Endothelial cell of umbilical vein (primary cell): ENCODE measurements at places on chromosomes 1 and 21.

GRCh38 chr1:115865704-115866380 is 24.9 kb upstream of the NHLH2 start:
- DNase-seq = no peak

DNA sequence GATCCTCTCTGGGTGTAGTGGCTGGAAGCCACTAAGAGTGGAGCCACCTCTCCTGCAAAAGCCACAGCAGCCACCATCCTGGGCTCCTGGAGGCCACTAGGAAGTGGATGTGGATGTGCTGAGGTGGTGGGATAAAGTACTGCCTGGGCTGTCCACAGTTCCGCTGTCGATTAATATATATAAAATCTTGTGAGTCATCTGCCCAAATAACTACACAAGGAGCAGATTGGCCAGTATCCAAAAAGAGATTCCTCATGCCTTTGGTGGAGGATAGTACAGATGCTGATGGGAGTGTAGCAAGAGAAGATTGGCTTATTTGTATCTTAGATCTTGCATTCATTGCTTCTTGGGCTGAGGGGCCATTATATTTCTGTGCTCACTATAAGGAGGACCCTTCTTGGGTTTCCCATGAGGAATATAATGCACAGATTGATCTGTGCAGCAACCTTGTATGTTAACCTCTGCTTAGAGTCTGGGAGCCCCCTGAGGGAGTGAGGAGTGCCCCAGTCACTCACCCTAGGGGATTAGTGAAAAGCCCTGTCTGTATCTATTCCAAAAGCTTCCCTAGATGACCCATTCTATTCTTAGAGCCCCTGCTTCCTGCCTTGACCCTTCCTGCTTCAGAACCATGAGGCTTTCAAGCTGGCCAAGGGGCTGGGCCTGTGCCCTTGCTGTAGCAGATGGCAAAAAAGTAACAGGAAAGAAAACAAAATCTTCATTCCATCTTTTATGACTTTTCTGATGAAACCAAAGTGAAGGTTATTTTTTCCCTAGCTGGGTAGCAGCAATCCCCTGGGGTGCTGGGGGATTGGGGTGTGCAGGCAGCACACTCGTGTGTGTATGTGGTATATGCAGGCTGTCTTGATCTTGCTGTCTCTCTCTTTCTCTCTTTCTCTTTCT is 31.7 kb downstream of the RCSD1 start:
- peak; percentile 22 for DNase-seq

- no peak for DNase-seq
Measured at GRCh38 chr1:65221638-65222339, 73.8 kb downstream of the AK4 start.

DNA sequence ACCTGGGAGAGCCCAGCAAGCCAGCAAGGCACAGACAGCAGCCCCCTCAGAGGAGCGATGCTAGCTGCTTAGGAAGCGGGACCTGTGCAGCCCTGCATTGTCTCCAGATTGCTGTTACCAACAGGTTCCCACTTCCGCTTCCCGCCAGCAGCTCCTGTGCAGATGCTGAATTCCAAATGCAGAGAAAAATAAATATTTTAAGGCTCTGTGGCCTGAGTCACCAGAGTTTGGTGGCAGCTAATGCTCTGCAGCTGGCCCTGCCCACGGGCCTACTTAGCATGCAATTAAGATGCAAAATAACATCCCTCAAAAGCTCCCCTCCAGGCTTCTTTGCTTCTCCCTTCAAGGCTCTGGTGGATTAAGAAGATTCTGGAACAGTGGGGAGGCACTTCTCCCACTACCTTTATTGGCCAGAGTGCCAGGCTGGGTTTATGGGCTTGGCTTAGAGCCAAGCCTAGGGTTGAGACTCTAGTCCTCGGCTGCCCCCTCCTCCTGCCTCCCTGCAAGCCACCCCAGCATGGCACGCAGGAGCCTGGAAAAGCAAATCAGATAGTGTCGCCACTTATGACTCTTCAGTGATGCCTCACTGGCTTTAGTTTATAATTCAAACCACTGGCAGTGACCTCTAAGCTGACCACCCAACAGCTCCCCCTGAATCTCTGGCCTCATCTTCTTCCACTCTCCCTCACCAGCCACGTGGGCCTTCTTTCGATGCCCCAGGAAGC is 207.1 kb upstream of the ZC3H12A start:
- no peak for DNase-seq

DNA sequence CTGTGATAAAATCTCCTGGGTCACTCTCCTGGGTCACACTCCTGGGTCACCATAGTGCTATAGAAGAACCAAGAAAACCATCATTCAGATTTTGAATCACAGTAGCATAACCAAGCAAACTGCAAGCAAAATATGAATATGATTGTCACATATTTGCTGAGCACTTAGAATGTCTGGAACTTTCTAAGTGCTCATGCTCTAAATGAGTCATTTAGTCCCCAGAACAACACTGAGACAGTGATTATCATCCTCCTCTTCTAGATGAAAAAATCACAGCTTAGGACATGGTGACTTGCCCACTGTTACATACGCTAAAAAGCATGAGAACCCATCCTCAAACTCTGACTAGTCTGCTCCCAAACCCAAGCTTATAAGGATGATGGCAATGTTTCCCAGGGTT is 39.5 kb upstream of the DDAH1 start:
- DNase-seq = no peak

GRCh38 chr1:183480971-183481441 is 8.7 kb downstream of the SMG7 start:
- DNase-seq = peak; percentile 51

DNA sequence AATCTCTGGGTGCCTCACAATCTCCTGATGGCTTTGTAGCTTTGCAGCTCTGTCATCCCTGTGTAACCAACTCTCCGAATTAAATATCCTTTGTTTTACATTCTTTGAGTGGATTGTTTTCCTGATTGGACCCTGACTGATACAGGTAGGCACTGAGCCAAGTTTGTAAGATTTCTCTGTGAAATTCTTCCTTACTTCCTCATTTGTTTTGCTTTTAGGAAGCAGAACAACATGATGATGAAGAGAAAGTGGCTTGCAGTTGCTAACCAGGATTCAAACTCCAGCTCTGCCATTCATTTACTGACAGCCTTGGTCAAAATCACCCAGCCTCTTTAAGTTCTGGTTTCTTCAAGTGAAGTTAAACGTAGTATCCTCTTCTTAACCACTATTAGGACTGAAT is 452.3 kb downstream of the OMA1 start:
- DNase-seq = no peak

DNA sequence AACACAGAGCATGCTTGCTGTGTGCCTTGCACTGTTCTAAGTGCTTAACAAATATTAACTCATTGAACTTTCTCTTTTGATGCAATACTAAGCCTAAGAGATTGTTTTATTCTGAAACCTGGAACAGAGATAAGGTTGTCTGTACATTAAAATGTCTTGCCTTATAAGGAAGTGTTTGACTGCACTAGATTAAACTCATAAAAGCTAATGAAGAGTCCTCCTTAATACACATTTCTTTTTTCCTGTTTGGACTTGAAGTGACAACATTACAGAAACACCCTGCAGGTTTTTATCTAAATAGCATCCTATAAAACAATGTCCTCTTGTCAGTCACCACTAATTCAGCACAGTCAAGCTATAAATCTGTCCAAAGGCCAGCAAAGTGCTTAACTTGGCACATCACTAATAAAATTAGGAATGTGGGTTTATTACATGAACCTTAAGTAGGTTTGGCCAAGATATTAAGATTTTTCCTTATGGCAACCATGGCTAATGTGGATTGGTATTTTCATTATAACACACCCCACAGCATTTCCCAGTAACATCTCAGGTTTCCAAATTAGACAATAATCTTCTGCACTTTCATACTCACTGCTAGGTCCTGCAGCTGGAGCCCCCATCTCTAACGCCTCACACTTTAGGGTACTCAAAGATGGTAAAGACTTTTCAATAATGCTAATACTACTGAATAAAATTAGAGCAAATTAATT is 389.7 kb downstream of the LMO4 start:
- DNase-seq = no peak

DNA sequence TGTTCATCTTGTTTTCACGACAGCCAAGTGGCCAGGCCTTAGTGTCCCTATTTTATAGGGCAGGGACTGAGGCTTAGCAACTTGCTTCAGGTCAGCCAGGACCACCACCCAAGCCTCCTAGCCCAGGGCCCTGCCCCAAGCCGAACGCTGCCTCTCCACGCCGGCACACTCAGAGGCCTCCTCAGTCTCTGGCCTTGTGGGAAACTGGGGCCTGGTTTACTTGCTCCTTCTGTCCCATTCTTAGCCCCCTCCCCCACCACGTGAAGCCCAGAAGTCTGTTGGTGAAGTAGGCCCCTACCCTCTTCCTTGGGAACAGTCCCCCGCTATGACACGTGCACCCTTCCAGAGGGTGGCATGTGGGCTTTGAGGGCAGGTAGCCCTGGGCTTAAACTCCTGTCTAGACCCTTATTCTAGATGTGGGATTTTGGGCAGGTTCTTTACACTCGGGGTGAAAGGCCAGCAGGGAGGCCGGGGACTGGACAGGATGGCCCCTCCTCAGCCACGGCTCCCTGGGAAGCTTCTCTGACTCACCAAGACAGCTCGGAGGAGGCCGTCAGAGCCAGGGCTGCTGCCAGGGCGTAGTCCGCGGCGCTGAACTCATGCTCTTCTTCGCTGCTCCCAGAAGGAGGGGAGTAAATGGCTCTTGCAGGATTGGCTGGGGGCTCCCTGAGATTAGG is 4.3 kb downstream of the MYOM3 start:
- DNase-seq = peak; percentile 24

- peak; percentile 31 for DNase-seq
Measured at GRCh38 chr1:236733653-236734052, 47.4 kb downstream of the ACTN2 start.

- DNase-seq = no peak
Measured at GRCh38 chr1:154219541-154219940, 1.2 kb upstream of the UBAP2L start.

DNA sequence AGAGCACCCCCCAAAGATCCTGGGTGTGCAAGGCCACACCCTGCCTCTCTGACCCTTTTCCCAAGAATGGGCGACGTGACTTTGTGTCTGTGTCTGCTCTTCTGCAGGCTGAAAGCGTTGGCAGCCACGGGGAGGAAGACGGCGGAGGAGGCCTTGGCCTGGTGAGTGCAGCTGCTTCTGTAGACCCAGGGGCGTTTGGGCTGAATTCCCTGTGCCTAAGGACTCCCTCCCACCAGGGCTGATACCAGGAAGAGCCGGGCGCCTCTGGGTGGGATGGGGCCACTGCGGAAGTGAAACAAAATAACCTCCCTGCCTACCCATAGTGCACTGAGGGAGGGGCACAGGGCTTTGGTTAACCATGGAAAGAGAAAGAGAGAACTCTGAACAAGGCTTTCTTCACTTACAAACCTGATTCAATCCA is 2.5 kb downstream of the UBASH3A start:
- DNase-seq = no peak

- no peak for DNase-seq
Measured at GRCh38 chr1:186875896-186876835, 47.4 kb downstream of the PLA2G4A start.

DNA sequence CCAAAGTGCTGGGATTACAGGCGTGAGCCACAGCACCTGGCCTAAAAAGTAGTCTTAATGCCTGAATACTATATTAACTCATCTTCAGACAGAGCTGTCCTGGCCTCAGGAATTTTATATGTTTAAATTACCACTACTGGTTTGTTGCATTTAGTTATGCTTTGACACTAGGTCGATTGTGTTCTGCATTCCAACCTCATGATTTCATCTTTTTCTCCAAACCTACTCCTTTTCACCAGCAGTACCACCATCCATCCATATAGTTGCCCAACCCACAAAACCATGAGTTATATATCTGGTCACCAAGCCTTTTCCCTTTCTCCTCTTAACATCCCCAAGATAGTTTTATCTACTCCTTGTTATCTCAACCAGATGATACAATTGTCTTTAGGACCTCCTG is 22.6 kb downstream of the FMO5 start:
- DNase-seq = no peak

- DNase-seq = no peak
Measured at GRCh38 chr1:176696109-176696508, 233.1 kb downstream of the PAPPA2 start.

DNA sequence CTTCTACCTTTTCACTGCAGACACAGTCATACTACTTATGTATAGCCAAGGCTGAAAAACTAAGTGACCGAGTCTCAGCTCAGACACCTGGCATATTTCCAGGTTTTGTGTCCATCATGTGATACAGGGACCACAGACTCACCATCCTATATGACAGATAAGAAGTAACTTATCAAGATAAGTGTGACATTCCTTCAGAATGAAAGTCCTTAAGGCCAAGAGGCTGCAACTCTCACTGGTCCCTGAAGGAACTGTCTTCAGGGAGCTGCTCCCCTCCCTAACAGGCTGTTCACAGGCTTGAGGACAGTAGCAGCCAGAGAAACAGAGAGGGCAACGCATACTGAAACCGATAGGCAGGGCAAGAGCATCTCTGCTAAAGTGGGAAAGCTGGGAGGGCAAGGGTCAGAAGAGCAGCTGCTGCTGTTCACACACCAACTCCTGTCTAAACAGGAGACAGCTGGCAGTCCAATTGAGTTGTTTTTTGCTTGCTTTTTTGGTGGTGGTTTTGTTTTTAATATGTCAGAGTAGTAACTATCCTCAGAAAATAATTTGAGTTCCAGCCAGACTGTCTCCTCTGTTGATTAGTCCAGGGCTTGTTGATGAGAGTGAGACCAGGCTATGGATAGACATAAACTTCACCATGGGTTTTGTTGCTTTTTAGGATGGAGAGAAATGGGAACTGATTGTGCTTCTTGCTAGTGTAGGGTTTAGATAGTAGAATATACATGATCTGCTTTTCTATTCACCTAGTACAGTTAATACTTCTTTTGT is 67.7 kb downstream of the MACF1 start:
- DNase-seq = peak; percentile 83

GRCh38 chr1:157856538-157856937 is 14.9 kb upstream of the CD5L start:
- DNase-seq = no peak

DNA sequence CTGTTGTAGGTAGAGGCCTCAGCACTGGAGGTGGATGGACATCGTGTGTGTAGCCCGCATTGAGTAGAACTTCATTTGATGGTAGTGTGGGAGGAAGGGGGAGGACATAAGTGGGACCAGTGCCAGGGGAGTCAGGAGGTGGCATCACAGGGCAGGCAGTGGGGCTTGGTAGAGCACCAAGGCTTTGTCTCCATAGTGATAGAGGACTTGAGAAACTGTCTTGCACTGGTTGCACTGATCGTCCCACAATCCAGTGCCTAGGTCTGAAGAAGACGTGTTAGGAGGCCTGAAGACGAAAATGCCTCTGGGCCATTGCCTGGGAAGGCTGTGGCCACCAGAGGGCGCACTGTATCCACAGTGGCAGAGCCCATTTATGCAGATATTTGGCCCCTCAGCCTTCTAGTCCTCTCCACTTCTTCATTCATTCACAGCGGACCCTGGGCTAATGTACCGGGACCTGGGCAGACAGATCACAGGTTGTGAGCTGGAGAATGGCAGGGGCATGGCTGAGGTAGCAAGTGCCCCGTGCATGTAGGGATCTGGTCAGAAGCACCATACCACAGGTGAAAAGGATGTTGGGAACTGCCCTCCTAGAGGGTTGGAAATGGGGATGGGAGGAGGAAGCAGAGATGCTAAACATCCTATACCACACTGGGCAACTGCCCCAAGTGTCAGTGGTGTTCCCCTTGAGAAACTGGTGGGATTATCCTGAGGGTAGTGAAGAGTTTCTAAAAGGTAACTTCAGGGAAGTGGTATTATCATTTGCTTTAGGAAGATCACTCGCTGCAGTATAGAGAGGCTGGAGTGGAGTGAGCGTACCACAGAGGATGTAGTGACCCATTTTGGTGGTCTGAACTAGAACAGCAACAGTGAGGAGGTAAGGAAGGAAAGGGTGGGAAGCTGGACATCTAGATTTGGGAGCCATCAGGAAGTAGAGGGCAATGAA is 95.3 kb downstream of the PIK3R3 start:
- DNase-seq = peak; percentile 84

GRCh38 chr1:36286802-36287201 is 19.4 kb upstream of the SH3D21 start:
- no peak for DNase-seq
